Hematopoietic multipotent progenitor cell treated with erythropoietin and hydrocortisone succinate and interleukin-3 and kit ligand, for 8 days (in vitro differentiated cells): ENCODE measurements at places on chromosomes 1 and 21.

DNA sequence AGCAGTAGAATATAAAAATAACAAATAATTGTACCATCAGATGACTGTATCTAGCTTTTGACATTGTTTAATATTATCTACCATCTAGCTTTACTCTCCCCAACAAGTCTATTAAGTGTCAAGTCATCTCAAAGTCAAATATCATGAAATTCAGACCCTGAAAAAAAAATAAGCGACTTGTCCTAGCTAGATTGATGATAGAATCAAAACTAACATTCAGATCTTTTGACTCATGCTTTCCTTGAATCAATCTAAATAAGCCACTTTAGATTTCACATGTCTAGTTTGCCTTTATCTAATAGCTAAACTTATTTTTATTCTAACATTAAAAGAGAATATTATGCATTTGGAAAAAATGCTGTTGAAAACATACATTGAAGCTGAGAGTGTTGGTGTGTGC is 35.4 kb downstream of the CRB1 start:
- DNase-seq, result no peak

DNA sequence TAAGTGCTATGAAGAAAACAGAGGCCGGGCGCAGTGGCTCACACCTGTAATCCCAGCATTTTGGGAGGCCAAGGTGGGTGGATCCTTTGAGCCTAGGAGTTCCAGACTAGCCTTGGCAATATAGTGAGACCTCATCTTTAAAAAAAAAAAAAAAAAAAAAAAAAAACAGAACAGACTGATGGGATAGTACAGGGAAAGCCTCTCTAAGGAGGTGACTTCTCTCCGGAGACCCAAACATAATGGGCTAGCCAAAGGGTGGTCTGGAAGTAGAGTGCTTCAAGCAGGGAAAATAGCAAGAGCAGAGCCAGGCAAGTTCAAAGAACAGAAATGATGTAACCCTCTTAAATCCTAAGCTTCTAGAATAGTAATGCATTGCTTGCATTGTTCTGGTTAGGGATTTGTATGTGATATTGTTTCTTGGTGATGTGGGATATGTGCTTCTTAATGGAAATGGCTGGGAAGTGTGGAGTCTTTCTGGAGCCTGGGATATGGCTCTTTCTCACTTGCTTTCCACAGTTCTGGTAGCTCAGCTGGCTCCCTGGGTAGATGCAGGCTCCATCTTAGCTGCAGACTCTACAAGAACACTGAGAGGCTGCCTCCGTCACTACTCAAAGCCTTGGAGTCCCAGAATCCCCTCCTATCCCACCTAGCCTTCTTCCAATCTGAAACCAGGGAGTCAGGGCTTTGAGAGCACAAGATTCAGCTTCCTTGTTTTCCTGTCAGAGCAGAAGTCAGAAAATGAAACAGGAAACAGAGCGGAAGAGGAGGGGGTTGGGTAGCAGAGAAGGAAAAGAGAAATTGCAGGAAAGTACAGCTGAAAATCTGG is 1.9 kb upstream of the PIGV start:
- DNase-seq, result peak; percentile 61

- DNase-seq, result peak; percentile 79
These were observed 16.9 kb upstream of the IFNGR2 start for GRCh38 chr21:33386222-33386784.

GRCh38 chr1:31818206-31818605 is 2.4 kb upstream of the SPOCD1 start:
- no peak for DNase-seq

DNA sequence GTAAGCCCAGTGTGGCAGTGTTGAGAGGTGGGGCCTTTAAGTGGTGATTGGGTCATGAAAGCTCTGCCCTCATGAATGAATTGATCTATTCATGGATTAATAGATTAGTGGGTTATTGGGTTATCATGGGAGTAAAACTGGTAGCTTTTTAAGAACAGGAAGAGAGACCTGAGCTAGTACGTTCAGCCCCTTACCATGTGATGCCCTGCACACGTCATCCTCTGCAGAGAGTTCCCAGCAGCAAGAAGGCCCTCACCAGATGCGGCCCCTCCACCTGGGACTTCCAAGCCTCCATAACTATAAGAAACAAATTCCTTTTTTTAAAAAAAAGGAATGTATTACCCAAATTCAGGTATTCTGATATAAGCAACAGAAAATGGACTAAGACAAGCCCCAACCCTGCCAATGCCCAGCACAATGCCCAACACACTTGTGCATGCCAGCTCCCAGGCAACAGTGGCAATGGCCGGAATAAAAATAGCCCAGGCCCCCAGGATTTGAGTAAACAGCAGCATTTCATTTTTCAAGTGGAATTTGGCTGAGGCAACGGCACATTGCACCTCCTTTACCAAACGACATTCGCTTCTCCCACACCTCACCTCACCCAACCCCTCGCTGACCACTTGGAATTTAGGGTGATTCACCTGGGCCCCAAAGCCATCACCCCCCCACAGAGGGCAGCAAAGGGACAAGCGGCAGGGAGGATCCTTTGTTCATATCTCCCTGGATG is 215.9 kb downstream of the TOMM20 start:
- DNase-seq, result no peak

- no peak for DNase-seq
These were observed 33.9 kb downstream of the OLFML2B start for GRCh38 chr1:161989786-161990185.

DNA sequence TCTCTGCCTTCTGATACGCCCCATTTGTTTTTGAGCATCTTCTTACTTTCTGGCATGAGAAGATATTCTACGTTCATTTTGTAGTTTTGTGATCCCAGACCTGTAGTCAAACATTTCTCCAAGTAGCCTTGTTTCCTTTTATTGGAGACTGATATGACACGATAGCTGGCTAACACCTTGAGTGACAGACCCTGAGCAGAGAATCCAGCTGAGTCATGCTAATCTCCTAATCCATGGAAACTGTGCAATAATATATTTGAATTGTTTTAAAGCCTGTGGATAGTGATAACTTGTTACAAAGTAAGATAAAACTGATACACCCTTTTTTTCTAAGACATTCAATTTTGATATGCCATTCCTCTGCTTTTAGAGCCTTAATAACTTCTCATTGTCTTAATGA is 1.2 kb upstream of the IFI44L start:
- peak; percentile 66 for DNase-seq

DNA sequence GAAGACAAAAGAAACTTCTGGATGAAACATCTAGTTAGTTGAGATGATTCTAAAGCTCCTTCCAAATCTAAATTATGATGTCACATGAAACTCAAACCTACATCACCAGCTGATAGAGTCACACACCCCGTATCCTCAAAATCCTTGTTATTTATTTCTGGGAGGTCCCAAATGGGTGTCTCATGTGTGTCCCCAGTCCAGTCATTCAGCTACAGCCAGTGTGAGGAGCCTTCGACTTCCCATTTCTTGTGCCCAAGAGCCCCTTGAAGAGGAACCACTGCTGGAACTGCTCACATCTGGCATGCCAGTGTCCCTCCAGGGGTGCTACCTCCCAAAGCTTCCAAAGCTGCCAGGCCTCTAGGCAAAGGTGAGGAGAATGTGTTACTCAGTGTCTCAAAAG is 32.5 kb upstream of the KCNA3 start:
- no peak for DNase-seq
